GM20000 (cell line): ENCODE measurements at places on chromosomes 5 and 9.

GRCh38 chr5:91955610-91956009 lies 572.5 kb upstream of the ARRDC3 start:
- no peak for DNase-seq

DNA sequence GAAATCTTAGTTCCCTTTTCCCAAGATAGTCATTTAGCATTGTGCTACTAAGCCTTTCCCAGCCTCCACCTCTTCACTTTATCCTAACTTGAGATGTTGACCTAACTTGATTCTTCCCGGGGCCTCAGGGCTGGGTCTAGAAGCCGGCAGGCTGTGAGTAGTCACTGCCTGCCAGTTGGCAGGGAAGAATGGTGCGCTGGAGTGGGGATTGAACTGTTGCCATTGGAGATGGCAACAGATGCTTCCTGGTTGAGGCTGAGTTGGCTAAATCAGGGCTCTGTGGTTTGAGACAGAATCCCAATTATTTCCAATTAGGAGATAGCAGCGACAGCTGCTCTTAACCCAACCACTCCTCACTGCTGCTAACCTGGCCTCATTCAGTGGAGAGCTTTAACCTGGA lies 343.1 kb downstream of the BRINP1 start:
- DNase-seq: no peak

- no peak for DNase-seq
Observed at GRCh38 chr5:167513381-167513780, 778.1 kb upstream of the WWC1 start.

GRCh38 chr9:88653406-88653805 lies 118.4 kb downstream of the NXNL2 start:
- DNase-seq: no peak

DNA sequence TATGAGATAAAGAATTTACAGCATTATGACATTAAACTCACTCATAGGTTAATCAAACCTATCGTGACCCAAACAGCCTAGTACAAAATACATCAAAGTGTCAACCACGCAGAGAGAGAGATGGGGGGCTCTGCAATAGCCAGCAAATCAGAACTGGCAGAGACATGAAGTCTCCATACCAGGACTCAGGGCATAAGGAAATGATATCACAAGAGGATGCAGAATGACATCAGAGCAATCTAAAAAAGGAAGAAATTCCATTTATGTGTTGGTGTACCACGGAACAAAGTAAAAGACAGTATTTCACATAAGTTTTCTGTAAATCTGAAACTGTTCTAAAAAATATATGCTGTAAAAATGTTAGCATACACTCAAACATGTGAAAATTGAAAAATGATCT lies 24.6 kb downstream of the BICD2 start:
- DNase-seq: no peak

DNA sequence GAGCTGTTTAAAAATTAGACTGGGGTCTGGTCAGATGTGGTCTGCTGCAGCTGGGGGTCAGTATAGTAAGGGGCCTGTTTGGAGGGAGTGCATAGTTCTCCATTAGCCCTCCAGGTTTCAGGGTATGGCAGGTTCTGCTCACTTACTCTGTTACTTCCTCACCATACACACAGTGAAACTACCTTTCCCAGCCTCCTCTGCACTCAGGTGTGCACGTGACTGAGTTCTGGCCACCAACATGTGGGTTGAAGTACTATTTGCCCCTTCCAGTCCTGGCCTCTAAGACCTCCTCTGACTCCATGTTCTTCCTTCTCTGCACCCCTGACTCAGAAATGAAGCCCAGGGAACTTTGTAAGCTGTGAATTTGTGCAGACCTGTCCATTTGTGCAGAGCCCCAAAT lies 190.5 kb upstream of the CLINT1 start:
- no peak for DNase-seq

- no peak for DNase-seq
Observed at GRCh38 chr5:131571669-131572168, 63.3 kb downstream of the RAPGEF6 start.

- no peak for DNase-seq
Observed at GRCh38 chr5:138989720-138990119, 114.6 kb upstream of the LRRTM2 start.

DNA sequence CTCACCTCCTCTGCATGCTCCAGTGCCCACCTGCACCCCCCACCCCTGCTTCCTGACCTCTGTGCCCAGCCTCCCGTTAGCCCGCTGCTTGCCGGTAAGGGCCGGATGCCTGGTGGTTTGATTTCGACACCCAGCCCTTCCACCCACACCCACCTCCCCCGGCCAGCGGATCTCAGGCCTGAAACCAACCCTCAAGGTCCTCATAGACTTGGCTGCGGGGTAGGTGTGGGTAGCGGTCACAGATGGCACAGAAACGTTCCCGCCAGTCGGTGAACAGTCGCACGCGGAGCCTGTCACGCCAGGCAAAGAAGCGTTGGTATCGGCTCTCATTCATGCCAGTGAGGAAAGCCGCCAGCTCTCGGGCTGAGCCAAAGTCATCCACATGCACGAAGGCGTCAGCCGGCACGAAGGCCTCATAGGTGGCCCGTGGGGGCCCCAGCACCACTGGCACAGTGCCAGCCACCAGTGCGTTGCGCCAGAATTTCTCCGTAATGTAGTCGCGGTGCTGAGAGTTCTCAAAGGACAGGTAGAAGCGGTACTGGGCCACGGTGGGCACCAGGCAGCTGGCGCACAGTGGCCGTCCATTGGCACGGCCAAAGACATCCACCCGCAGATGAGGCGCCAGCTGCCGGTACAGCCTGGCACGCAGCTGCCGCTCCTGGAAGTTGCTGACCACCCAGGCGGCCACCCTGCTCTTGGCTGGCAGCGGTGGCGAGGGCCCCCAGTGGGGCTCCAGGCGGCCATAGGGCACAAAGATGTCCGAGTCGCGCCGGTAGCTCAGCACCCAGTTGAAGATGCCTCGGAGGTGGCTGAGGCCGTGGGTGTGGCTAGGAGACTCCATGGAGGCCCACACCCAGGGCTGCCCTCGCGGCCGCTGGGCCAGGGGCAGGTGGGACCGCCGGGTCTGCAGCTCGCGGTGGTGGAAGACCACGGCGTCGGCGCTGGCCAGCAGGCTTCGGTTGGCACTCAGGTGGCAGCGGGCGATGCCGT lies 1.1 kb downstream of the FUT7 start:
- no peak for DNase-seq

GRCh38 chr5:10595672-10596309 lies 31.9 kb downstream of the ANKRD33B start:
- DNase-seq: no peak
